Left ventricle myocardium superior (tissue), 1 donor: ENCODE measurements at places on chromosomes 3 and 15.

GRCh38 chr3:13018561-13019242 lies 54.5 kb downstream of the IQSEC1 start:
- DNase-seq = no peak

DNA sequence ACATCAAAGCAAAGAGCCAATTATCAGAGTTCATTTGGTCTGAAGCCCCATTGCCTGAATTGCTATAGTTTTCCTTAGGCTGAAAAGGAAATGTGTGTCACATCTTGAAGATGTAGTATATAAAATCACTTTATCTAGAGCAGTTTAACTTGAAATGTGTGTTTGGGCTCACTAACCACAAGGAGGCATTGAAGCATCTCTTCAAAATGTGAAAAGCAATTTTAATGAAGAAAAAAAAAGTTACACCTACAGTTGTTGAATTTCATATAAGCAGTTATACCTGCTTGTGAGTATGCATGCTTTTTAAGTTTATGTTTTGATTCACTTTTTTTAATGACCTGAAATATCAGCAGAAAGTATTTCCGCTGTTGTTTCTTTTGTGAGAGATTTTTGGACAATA lies 129.3 kb downstream of the IQCH start:
- no peak for DNase-seq

DNA sequence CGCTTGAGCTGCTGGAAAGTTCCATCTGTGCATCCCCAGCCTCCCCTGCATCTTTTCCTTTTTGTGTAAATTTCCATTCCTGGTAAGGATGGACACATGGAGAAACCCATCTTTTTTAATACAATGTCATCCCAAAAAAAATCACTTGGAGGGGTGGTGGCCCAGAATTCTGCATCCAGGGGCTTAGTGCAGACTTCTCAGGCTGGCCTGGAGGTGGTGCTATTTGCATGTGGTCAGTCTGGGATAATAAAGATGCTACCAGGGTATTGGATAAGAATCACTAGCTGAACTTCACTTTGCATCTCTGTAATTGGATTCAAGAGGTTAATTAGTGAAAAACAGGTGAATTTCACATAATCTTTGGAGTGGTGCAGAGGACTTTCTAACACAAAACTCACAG lies 1.8 kb upstream of the ZSCAN2 start:
- no peak for DNase-seq

GRCh38 chr3:107962946-107963345 lies 127.9 kb downstream of the CD47 start:
- no peak for DNase-seq
